Femur (tissue), 1 donor: ENCODE measurements at places on chromosomes 6 and 20.

DNA sequence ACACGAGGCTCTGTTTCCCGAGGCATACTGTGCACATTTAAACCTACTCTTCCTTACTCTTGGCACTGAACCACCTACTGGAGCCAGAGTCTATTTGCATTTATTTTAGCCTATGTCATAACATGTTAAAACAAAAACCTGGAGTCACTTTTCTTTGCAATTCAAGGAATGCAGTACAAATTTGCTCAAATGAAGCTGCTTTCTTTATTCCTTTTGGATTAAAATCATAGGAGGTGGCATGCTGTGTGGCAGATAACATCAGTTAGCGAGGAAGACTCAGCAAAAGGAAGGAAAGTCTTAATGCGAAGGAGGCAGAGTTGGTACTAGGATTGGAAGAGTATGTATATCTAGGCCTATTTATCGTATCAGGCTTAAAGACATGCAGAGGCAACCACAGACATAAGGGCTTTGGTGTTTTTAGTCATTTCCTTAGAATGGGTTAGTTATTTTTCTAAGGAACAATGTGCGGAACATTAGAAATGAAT is 92.9 kb downstream of the SAMD3 start:
- no peak for DNase-seq

DNA sequence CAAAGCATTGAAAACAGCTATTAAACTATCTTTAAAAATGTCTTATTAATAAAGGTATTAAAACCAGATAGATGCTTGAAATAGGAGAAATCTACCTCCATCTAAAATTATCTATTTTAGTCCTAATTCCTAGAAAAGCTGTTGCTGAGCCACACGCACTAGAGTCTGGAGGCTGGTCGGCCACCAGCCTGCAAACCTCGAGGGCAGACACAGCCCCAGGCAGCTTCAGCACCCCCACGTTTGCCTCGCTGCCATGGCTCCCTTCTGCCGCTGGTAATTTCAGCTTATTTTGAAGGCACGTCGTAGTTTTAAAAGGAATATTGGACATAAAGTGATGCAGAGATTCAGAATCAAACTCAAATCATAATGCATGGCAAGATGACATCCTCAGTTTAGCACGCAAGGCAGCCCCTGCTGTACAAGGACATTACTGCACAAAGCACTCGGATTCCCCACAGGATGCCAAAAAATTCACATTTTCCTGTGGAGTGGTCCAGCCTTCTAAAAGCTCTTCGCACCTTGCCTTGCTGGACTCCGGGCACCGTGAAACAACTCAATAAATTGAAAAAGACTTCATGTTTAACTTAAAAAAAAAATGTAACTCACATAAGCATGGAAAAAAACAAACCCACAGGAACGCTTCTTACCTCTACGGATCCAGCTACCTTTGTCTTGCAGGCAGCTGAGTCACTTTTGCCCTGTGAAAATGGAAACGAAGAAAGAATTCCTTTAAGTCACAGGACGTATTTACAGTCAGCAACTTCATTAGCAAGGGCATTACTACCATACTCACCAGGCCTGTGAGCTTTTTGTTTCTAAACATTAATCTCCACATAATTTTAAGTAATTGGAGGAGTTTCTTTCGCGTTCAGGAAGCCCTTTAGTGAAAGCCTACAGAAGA is 143.4 kb upstream of the RPS6KA2 start:
- peak; percentile 5 for DNase-seq

DNA sequence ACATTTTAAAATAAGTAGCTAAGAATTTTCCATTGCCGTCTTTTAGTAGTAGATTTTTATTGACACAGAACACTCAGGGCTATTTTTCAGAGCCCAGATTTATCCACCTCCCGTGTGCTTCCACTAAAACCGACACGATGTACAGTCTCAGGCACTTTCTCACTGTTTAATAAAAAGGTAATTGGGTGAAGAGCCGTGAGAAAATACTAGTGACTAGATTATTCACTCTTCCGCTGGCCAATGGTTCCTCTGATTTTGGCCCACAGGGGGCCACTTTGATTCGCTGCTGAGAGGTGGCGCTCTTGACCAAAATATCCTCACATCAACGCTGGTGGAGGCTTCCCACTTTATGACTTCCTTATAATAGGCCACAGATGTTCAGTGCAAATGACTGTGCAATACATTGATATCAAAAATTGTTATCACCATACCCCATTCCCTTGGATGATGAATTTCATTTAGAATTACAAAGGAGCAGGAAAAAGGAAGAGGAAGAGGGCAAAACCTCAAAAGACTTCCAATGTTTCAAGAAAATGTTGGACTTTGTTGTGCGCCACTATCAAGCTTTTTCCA is 12.3 kb upstream of the HDDC2 start:
- peak; percentile 77 for DNase-seq

DNA sequence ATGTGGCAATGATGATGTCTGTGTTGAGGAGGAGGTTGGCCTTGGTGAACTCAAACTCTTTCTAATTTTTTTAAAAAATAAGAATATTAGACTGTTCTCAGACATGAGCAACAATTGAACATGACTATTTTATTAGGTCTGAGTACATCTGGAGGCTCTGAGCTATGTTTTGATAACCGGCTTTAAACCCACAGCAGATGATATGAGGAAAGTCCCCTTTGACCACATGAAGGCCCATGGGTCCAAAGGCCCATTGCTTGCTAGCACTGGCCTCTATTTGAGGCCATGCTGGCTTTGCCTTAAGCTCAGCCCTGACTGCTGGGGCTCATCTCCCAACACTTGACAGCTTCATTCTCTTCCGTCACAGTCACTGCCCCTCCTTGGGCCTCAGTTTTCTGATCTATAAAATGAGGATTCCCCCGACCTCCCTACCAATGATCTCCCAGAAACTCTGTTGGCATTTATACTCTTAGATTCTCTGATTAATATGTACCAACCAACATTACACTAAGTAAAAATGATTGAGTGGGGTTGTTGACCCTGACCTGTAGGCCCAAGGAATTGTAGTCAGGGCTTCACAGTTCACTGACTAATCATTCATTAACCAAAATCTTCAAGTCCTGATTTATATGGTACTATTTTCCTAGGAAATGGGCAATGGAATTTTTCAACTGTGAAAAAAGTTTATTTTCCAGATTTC is 23.9 kb upstream of the TINAG start:
- no peak for DNase-seq

DNA sequence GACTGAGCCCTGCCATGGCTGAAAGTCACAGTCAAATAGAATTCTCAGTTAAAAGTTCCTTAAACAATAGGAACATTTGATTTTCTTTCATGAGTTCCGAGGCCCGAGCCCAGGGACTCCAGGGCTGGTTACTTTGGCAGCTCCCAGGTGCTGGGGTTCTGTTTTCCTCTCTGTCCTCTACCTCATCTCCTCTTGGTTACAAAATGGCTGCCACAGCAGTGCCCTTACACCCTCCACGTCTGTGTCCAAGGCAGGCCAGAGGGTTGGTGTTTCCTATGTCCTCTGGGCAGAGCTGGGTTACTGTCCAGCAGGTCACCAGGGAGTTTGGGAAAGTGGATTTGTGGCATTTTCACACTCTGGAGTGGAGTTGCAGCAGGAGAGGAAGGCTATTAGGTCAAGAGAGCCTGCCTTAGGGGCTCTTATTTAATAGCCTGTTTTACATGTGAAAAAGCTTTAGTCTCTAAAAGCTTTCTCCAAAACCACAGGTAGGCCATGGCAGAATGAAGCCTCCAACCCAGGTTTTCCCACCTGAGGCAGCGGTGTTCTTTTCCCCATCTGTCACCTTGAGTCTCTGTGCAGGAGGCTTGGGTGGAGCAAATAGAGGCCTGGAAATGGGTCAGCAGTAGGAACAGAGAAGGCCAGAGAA is 111.0 kb downstream of the DTD1 start:
- no peak for DNase-seq

GRCh38 chr20:2203436-2203835 is 92.4 kb upstream of the TGM3 start:
- DNase-seq = no peak

GRCh38 chr6:100663219-100663863 is 198.6 kb upstream of the SIM1 start:
- no peak for DNase-seq

DNA sequence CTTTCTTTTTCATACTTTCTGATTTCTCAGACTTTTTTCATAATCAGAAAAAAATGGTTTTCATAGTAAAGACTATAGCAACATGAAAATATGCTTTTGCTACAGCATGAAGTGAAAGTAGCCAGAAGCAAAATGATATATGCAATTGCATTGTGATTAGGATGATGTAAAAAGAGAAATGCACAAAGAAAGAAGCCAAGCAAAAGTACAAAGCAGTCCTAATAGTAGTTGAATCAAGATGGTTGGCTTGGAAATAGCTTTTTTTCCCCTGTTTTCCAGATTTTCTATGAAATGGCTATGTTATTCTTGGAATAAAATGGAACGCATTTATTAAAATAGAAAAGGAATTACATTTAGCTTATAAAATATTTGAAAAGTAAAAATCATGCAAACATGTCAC is 77.3 kb downstream of the SEL1L2 start:
- DNase-seq = no peak

DNA sequence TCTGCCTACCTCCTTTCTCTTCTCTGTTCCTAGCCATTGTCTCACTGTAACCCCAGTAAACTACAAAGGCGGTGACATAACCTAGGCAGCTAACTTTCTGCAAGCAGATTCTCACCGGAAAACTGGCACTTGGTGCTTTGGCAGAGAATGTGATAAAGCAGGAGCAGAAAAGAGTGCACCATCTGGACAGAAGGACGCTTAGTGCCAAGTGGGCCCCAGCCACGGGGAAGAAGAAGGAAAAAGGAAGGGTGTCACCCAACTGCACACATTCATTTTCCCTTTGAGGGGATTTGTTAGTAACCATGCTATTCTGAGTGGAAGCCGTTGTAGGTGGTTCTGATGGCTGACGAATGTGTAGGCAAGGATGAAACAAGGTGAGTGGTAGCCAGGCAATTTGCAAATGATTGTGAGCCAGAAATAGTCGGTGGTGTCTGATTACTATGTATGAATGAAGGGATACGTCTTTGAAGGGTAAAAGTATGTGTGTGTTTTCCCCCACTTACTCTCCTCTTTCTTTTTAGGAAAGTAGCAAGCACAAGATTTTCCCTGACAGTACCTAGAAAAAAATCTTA is 148.3 kb upstream of the STXBP5 start:
- peak; percentile 17 for DNase-seq

- no peak for DNase-seq
These were observed 37.1 kb upstream of the PROKR2 start for GRCh38 chr20:5353624-5354496.

- DNase-seq = peak; percentile 17
These were observed 38.7 kb downstream of the TGM2 start for GRCh38 chr20:38126146-38126921.
